ENCODE measurements at places on chromosomes 12 and 14. TPM values are rescaled to one million over a fixed set of nuclear protein-coding genes. Genes with fewer than 3 reads are reported as not detected.

The GYS2 gene
- total RNA-seq = not detected

The VRK1 gene
- 14.6 TPM for total RNA-seq

GRCh38 chr12:98838231-98838647 lies 193.1 kb downstream of the APAF1 start:
- no peak for DNase-seq

DNA sequence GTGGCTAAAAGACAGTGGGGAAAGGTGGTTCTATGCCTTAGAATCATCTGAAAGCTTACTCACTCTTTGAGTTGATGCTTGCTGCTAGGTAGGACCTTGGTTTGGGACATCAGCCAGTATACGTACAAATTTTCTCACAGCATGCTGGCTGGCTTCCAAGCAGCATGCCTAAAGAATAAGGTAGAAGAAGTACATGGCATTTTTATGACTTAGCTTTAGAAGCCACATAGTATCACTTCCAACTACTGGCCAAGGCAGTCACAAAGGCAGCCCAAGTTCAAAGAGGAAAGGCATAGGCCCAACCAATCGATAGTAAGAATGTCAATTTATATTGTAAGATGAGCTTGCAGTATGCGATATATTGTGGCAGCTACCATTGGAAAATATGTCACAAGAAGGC lies 284.2 kb upstream of the CAND1 start:
- no peak for DNase-seq

DNA sequence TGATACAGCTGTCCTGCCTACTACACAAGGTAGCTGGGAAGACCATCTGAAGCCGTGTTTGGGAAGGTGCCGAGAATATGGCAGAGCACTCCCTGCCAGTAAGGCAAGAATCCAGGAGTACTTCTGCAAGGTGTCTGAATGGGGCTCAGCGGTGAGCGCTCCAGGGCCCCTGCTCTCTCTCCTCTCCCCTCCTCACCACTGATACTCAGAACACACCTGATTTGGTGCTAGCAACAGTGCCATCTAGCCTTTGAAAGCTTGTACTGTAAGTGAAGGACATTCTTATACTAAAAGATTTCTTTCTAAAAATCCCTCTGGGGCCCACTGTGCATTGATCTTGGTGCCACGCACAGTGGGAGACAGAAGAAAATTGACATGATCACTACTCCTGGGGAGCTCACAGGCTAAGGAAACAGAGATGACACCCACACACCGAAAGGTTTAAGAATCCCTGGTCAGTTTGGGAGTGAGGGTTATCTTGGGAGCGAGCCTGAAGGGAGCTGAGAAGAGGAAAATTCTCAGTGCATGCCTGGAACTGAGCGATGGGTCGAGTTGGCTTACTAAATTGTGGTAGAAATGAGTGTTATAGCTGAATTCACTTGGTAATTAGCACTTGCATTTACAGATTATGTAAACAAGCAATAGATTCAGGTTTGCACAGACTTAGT lies 216.9 kb downstream of the NTF3 start:
- DNase-seq = no peak

GRCh38 chr14:32865827-32866376 lies 72.8 kb upstream of the NPAS3 start:
- no peak for DNase-seq

DNA sequence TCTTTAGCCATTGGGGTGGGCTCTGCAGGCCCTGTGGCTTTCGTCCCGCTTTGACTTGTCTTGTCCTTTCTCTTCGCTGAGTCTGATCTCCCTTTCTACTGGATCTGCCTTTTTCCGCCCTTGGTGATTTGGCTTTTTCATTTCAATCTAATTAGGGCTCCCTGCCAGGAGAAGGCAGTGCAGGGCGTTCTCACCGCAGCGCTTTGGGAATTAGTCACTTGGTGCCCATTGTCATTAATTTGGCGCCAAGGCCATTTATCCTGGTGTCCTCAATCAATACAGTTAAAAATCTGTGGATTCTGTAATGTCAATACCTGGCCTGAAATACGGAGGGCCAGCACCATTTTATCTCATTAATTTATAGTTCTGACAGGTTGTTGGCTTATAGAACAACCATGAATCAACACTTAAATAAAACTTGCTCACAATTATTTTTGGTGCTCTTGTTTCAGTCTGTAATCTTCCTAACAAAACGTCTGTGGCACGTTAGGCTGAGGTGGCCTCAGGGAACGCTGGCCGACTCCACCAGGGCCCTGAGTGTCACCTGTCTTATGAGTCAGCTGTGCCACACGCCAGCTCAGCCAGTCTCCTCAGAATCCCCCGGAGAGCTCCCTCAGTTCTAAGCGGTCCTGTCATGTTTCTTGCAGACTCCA lies 115.7 kb downstream of the BEGAIN start:
- DNase-seq = no peak

The NDUFA12 gene
- total RNA-seq = 125 TPM

DNA sequence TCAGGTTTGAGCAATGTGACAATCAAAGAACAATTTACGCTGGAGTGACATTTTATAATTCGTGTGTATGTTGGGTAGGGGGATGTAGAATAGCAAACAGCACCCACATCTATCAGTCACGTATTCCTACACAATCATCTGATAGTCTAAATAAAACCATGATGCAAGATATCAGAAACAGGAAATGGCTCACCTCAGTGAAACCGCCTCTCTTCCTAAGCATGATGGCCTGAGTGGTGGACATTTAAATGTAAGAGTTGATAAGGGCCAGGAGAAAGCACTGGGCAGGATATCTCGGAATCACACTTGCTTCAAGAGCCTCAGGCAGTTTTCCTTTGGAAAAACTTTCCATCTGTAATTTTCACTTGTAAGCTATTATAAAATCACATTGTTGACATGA lies 128.2 kb downstream of the GRIP1 start:
- no peak for DNase-seq

GRCh38 chr12:56212361-56212760 lies 9.4 kb downstream of the RNF41 start:
- DNase-seq = no peak

GRCh38 chr12:47124451-47124850 lies 44.7 kb upstream of the AMIGO2 start:
- no peak for DNase-seq

The RAD51AP1 gene
- total RNA-seq = 4.2 TPM

The ANO4 gene
- 0.15 TPM for total RNA-seq

GRCh38 chr12:69653703-69654102 lies 43.0 kb upstream of the LRRC10 start:
- DNase-seq = no peak

DNA sequence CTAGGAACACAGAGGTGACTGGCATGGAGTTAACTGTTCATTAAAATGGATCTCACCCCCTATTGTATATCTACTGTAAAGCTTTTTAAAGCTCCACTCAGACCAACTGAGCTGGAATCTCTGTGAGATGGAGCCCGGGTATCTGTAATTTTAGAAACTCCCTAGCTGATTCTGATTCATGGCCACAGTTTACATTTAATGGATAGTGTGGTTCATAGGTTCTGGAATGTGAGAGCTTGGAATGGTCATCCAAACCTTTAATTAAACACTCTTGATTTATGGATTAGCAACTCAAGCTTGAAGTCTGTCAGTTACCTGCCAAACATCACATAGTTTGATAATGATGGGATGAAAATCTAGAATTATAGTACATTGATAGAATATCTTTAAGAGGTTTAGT lies 183.8 kb downstream of the SLC25A21 start:
- no peak for DNase-seq

GRCh38 chr14:89251061-89251460 lies 166.0 kb downstream of the FOXN3 start:
- DNase-seq = no peak

DNA sequence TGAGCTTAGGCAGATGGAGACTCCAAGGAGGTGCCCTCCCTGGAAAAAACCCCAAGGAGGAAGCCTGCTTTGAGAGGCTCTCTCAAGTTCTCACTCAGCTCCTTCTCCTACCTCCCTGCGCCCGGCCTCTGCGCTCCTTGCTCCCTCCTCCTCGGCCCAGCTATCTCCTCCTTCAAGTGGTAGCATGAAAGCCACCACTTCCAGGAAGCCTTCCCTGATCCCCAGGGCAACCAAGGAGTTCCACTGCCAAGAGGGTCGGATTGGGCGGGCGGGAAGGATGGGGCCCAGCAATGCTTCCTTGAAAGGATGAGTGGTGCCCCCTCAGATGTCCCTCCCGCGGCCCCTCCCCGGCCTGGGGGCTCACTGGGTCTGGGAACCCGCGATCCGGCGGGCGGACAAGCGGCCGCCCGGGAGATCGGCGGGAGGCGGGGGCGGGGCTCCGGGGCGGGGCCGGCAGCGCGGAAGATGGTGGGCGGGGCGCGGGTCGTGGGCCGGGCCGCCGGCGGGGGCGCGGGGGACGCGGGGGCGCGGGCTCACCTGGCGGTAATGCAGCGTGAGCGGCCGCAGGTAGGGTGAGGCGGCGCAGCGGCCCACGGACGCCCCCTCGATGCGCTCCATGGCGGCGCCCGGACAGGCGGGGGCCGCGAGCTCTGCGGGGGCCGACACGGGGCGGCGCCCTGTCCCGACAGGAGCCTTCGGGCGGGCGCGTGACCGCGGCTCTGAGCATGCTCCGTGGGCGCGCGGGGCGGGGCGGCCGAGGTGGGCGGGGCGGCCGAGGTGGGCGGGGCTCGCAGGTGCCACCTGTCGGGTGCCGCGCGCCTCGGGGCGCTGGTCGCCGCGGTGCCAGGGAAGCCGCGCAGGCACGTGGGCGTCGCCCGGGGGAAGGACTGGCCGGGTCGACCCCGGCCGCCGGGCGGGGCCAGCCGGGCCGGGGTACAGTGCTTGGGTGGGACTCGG lies at the start of gene NUDT14:
Gene NUDT14 (minus strand): TSS at position 721 of the 957 bp plus-strand sequence. CDS start 103 bp downstream, at position 618.
- DNase-seq = peak; percentile 91

- DNase-seq = no peak
Observed at GRCh38 chr12:122003651-122004611, 17.8 kb upstream of the BCL7A start.

DNA sequence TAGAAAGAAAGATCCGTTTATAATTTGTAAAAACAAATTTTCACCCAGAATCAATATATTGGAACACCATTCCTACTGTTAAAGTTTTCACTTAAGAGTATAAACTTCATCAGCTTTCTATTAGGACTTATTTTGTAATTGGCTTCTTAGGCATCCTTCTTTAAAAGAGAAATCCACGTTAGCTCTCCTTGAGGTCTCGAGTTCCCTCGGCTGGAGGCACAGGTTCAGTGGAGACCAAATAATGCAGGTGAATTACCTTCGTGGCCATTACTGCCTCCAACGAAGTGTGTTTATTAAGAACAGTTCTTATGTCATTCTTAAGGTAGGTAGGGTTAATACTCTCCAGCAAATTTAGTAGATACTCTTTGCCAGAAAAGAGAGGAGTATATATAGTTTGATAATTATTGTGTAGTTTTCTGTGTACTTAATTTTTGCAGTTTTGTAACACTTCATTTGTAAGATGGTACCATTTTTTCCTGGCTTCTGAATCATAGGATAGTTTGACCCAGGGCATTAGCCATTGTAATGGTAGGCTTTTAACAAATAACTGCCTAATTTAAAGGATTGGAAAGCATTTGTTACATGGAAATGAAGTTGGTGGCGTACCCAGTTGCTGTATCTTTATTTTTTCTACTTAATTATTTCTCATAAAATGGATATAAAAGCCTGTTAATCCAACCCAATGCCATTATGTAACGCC lies 2.2 kb downstream of the CALM1 start:
- no peak for DNase-seq

- no peak for DNase-seq
Observed at GRCh38 chr12:118033902-118034301, 17.4 kb downstream of the RFC5 start.

The OLR1 gene
- not detected for total RNA-seq

Data from left colon (tissue), 2 donors.